ENCODE measurements at places on chromosomes 3 and 15.

DNA sequence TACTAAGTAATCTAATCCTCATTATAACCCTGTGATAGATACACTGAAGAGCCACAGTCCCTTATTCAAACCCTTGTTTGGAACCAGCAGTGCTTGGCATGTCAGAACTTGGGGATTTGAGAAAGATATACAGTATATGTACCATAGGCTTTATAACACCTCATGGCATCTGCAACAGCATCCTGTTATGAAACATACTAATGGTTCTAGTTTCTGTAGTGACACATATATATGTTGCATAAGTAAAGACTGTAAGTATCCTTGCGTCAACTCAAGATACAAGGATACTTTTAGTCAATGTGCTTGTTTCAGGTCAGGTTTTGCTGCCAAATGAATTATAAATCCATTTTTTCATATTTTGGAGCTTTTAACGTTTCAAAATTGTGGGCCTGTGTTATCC, 58.5 kb downstream of the CCNL1 start:
- DNase-seq, result no peak

DNA sequence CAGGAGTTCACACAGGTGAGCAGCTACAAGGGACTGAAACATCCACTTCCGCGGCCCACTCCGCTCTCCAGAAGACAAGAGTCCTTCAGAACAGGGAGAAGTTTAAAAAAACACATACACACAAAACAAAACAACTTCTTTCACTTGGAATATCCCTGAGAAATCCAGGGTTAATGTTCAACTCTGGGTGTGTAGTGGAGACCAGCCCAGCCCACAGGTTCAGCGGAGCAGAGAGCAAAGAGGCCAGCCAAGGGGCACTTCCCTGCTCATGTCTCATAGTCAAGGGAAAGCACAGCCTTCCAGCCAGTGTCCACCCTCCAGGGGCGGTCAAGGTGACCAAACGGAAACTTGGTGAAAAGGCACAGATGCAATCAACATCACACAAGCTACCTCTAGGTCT, 41.6 kb downstream of the WNT5A start:
- peak; percentile 43 for DNase-seq

- no peak for DNase-seq
Measured at GRCh38 chr3:178841011-178841410, 230.6 kb downstream of the ZMAT3 start.

DNA sequence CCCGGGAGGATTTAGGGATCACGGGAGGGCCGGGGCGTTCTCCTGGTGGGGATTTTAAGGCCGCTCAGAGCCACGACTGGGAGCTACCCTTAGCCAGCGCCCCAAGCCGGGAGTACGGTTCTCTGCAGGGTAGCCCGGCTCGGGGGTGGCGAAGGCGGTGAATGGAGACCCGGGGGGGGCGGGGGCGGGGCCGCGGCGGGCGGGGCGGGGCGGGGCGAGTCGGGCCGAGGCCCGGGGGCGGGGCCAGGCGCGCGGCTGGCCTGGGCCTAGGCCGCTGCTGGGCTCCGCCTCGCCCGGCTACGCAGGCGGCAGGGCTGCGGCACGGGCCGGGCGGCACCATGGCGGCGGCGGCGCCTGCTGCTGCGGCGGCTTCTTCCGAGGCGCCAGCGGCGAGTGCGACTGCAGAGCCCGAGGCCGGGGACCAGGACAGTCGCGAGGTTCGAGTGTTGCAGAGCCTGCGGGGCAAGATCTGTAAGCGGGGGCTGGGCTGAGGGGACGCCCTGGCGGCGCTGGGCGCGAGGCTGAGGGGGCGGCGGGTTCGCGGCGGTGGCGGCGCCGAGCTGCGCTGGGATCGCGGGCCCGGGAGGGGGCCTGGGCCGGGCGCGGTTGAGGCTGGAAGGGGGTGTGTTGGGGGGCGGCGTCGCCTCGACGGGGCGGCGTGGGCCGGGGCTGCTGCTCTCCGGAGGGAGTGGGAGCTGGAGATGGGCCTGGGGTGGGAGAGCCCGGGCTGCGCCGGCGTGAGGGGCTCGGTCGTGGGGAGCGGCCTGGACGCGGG, at the start of gene RASA2:
Gene RASA2 (plus strand): TSS at position 282 of the 775 bp plus-strand sequence. CDS start 57 bp downstream, at position 339.
- DNase-seq, result peak; percentile 82

GRCh38 chr15:93829115-93829870, 402.1 kb upstream of the MCTP2 start:
- peak; percentile 89 for DNase-seq

- DNase-seq, result no peak
Measured at GRCh38 chr3:126908752-126909275, 74.1 kb upstream of the PLXNA1 start.

DNA sequence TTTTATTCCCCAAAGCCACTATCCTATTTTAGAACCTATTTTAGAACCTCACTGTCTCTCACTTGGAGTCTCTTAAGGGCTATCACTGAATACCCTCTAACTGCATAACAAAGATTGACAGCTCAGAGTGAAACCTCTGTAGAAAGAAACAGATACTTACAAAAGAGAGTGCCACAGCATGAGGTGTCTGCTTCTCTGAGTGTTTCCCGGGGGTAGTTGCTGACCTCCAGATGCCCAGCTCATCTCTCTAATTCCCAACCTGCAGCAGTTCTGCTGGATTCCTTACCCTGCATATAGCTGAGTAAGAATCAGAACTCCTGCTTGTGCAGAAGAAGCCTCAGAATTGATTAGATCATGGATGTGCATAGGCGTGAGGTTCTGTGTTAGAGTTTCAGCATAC, 34.5 kb downstream of the P3H2 start:
- DNase-seq, result no peak

GRCh38 chr3:132549890-132550578, 47.0 kb upstream of the ACKR4 start:
- no peak for DNase-seq

Measured in DMS53 (cell line).